ENCODE measurements at places on chromosomes 6 and 20.

DNA sequence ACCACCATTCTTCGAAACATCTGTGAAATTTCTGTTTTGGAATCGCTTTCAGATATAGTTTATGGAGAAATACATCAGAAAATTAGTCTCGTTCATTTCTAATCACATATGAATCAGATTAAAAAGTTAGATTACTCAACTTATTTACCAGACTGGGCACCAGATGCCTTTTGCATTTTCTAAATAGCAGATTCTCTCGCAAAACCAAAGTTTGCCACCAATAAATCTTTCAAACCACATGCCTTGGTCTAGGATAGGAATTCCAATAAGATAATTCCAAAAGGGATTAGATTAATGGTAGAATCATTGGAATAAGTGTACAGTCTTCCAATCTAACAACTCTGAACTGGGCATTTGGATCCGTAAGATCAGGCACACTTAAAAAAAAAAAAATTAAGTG is 160.4 kb upstream of the TAB2 start:
- no peak for DNase-seq

DNA sequence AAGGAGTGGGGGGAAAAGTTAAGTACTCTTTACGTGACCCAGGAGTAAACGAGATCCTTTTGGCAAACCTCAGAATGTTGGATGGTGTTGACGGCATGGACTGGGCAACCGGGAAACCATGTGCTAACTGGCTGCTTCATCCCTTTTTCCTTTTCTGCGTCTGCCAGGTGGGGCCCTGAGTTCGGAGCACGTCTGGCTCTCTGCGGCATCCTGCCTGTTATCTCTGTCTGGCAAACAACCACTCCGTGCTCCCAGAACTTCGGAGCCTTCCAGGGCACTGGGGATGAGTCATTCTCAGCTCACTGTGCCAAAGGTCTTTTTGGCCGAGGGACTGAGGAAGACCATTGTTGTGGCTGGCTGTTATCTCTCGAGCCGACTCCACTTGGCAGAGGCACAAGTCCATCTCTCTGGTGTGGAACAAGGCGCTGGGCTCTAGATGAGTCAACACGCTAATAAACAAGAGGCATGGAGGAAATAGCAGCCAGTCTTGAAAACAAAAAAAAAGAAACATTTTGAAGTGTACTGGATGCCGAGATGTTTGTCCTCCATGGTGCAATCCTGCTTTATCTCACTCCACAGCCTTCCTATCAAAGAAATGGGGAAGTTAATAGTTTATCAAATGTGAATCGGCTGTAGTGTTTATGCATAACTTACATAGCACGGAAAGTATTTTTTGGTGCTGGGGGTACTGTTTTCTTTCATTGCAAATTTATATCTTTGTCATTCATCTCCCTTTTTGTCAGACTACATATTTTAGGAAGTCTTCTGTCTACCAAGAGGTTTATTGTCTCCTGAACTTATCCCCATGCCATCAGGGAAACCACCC is 64.6 kb upstream of the TXNDC5 start:
- DNase-seq = no peak

DNA sequence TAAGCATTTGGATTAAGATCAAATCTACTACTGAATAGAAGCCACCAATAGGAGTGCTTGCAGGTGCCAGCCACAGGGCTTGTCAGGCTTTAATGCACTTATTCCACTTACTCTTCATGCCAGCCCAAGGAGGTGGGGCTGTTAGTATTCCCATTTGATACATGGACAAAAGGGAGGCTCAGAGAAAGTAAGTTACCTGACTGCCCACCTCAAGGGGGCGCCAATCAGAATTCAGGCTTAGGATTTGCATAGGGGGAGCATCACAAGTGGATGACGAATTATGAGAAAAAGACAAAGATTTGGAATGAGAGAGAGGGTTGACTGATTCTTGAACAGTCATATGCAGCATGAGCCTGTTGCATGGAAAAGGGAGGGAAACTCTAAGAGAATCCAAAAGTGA is 188.4 kb upstream of the TSHZ2 start:
- no peak for DNase-seq

DNA sequence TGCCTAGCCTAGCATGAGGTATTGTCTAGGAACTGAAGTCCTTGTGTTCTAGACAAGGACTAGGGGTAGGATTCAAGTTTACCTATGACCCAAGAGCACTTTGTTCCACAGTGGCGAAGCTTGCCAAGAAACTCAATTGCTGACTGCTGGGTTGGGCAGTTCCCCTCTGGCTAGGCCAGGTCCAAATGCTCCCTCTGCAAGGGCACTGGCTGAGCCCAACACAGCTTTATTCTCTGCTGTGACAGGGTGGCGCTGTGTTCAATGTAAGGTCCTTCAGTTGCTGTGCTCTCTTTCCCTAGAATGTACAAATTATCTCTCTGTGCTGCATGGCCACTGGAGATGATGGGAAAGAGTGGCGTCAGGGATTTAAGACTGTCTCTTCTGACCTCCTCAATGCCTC is 950.8 kb downstream of the HACE1 start:
- no peak for DNase-seq

DNA sequence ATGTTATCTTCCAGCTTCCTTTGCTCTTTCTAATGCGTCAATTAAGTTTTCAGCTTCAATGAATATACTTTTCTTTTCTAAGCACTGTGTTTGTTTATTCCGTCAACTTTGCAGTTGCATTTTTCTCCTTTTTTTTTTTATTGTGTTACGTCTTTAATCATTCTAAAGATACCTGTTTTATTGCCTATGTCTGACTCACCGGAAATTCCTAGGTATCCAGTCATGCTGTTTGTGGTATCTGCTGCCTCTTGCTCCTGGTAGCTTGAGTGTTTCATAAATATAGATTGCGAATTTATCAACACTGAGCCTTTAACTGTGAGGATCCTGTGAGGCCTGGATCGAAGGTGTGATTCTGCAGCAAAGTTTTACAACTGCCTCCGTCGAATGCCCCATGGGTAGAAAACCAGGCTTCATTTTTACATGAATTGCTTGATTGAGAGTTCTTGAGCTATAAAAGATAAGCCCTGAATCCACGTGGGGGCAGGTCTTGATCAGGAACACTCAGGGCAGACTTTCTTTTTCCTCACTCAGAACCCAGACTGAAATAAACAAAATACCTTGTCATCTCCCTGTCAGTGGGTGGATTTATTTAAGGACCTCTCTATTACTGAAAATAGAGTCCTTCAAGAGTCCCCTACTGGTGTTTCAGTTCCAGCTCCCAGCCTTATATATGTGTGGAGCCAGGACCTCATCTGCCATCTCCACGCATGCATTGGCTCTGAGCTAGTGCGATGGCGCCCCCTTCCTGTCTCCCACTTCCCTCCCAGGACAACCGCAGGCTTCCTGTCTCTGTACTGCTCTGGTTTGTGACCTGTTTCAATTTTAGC is 60.1 kb upstream of the LRRC1 start:
- DNase-seq = peak; percentile 14

DNA sequence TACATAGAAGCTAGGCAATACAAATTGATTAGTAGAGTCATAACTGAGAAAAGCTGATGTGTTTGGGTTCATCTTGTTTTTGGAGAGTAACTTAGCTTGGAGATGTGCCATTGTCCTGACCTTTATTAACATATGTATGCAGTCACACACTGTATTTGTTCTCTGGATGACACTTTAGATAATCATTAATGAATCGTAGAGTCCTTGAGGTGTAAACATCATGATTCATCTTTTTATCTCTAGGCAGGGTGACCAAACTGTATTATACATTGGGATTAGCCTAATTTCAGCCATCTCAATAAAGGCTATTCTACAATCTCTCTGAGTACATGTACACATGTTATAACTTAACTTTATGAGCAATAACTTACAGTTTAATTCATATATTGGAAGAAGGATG is 3.6 kb upstream of the MTCL3 start:
- DNase-seq = no peak

DNA sequence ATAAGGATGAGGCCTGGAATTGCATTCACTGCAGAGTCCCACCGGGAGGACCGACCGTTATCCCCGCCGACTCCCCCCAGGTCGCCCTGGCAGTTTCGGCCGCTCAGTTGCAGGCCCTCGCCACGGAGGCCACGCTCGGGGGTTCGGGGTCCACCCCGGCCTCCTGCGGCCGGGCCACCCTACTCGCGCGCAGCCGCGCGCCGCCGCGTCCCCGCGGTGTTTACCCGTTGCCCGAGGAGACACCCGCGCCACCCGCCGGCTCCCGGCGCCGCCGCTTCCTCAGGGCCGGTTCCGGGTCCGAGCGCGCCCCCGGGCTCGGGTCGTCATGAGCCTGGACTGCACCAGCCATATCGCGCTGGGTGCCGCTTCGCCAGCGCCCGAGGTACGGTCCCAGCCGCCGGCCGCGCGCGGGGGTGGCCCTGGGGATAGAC is at the start of gene CCDC170:
CCDC170 (plus strand) TSS at position 214 of the 431 bp plus-strand sequence; CDS start at position 326, 112 bp downstream.
- DNase-seq = no peak

- DNase-seq = no peak
Measured at GRCh38 chr6:166355552-166355951, 13.2 kb upstream of the SFT2D1 start.

DNA sequence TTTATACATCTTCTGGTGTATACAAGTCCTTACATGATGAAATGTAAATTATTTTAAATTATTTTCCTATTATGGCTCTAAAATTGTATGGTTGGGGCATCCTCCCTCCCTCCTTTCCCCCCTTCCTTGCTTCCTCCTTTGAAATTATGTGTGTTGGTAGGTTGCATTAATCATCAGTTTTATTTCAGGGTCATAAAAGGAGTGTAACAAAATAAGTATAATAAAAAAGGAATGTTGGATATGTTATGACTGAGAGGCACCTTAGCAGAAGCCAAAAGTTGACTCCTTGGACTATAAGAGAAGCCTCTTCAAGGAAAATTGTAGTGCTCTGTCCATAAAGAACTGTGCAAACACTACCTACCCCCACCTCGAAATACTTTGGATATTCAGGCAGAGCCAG is 46.6 kb upstream of the PTPRK start:
- DNase-seq = no peak

DNA sequence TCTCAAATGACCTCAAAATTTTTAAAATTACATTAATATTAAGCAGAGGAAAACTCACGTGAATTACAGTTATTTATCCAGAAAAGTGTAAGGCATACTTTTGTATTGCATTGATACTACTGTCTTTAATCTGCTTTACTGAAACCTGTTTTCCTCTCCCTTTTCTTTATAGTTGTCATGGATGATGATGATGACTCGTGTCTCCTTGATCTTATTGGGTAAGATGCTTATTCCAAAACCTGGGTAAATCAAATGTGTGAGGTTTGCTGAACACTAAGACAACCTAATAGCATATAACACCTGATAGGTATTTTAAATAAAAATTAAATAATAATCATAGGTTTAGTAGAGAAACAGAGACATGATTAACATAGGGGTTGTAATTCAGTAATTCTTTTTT is 40.0 kb downstream of the BICRAL start:
- DNase-seq = no peak

GRCh38 chr6:7904654-7905319 is 5.8 kb downstream of the TXNDC5 start:
- no peak for DNase-seq

DNA sequence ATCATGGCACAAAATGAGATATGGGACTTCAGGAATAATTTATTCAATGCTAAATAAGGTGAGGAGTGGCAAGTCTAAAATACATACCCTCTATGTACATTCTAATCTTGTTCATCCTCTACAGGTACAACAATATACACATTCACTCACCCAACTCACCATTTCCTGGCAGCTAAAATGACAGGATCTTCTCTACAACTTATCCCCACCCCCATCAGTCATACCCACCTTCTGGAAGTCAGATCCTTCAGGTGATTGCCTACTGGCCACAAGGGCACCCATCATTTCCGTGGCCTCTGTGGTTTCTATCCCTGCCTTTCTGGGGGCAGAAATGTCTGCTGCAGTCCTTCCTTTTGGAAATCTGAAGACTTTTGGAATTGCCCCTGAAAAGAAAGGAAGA is 22.8 kb upstream of the CRIP3 start:
- no peak for DNase-seq

GRCh38 chr6:31727717-31728671 is 1.1 kb downstream of the DDAH2 start:
- DNase-seq = no peak

GRCh38 chr6:36729161-36729524 is 31.5 kb downstream of the RAB44 start:
- no peak for DNase-seq

DNA sequence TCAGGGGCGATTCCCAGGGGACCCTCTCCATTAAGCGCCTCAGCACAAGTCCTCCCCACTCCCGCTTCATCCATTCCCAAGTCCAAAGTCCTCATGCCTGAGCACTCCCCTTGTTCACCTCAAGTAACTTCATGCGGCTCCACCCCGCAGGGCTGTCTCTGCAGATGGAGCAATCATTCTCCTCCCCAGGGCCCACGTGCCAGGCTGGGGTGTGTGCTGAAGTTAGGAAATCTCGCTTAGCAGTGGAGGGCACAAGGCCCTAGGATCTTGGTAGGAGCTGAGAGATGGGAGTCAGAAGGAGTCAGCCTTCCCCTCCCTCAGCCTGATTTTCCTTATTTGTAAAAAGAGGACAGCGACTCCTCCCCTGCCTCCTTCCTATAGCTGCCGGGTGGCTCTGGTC is 3.5 kb downstream of the TGM3 start:
- no peak for DNase-seq

GRCh38 chr6:9308284-9308683 is 872.9 kb upstream of the SLC35B3 start:
- no peak for DNase-seq

- DNase-seq = no peak
Measured at GRCh38 chr6:18414116-18414515, 27.0 kb downstream of the RNF144B start.

DNA sequence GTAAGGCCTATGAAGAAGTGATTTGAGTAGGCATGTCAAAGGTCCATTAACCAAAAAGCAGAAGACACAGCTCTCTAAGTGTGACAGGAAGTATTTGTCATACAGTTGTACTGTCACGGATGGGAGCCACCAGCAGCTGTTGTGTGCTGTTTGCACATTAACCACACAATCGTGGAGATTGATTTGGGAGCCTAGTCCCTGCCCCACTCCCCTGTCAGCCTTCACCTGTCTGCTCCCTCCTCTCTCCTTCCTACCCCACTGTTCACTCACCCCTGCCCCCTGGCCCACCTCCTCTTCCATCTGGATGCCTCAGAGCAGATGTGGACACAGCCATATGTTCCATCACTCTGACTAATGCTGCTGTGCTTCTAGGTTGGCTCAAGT is 124.7 kb upstream of the SPACA1 start:
- DNase-seq = no peak

GRCh38 chr20:11902285-11902697 is 15.4 kb upstream of the BTBD3 start:
- no peak for DNase-seq

GRCh38 chr6:138716013-138716412 is 57.6 kb upstream of the CCDC28A start:
- DNase-seq = no peak

Data from CD8-positive, alpha-beta memory T cell (primary cell).